ENCODE measurements at places on chromosomes 11 and 22.

DNA sequence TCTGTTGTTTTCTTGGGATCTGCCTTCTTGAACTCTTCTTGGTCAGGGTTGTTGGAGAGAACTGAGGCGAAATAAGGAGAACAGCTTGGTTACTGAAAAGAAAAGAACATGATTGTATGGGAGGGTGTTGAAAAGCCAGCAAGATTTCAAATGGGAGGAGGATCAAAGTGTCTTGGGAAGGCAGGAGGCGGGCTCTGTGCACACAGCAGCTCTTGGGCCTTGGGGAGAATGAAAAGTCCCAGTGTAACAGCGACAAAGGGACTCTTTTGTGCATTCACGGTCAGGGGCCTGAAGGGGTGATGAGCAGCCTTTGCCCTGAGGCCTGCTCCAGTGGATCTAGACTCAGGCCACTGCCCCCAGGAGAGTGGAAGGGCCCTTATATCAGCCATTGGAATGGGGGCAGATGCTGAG lies 135.4 kb downstream of the ADAMTS15 start:
- no peak for DNase-seq

GRCh38 chr11:65928667-65929066 lies 9.4 kb downstream of the DRAP1 start:
- no peak for DNase-seq

GRCh38 chr11:33670250-33671011 lies 30.2 kb downstream of the C11orf91 start:
- no peak for DNase-seq

DNA sequence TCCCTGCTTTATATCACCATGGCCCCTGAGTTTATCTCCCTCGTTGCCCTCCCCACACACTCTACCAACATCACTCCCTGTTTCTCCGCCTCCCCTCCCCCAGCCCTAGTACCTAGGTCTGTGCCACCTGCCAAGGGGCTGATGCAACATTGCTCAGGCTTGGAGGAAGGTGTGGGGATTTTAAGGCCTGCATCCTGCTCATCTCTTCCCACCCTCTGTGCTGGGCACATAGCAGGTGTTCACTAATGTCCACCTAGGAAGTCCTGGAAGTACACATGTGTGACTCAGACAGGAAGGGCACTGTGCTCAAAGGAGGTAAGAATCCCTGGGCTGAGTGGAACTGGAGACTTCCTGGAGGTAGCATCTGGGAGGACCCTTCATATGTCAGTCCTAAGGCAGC lies 37.0 kb downstream of the PDE2A start:
- DNase-seq: no peak

DNA sequence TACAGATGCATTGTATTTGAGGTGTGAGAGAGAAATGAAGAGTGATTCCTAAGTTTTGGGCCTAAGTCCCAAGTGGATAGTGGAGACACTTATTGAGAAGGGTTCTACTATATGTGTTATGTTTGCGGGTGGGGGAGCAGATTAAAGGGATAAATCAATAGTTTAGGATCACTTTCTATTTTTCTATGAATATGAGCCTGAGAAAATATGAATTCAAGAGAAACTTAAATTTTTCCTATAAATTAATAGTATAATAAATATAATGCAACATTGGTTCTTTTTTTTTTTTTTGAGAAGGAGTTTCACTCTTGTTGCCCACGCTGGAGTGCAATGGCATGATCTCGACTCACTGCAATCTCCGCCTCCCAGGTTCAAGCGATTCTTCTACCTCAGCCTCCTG lies 31.3 kb downstream of the AMBRA1 start:
- no peak for DNase-seq

DNA sequence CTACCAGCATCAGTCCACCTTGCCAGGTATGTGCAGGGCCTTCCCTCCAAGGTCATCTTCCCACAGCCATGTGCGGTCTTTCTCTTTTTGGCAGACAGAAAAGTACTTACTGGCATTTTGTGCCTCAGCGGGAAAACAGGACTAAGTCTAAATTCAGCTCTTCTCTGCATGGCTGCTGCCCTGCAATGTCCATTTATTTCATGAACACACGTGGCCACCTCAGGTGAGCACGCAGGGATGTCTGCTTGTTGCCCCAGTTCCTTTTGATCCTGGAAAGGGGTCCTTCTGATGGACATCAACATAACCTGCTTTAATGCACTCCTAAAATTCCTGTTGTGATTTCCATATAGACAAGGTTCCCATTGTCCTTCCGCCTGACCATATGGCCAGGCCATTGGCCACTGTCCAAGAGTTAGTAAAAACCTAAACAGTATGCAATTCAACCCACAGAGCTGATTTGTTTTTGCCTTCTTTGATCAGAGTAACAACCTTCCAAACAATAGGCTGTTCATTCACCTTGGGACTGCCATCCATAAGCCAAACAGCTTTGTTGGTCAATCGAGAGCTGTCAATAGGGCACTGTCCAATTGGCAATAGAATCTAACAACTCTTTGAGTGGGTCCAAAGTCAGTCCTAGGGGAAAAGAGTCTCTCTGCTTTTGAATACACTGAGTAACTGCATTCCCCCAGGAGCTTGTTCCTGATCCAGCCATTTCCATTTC lies 5.9 kb downstream of the TREH start:
- DNase-seq: no peak

GRCh38 chr11:128653801-128654231 lies 40.1 kb upstream of the FLI1 start:
- DNase-seq: no peak

DNA sequence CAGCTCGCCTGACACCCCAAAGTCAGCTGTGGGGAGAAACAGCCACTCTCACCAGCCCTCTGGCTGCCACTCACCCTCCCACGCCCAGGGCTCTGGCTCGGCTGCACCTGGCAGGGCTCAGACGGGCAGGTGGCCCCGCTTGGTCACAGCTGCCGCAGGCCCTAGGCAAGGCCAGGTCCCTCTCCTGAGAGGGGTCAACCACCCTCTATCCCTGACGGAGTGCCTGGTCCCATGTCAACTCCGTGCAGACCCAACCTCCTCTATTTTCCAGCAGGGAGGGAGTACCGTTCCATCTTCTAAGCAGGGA lies 1.9 kb downstream of the MAP4K2 start:
- peak; percentile 39 for DNase-seq

GRCh38 chr11:12827369-12827768 lies 153.1 kb downstream of the TEAD1 start:
- DNase-seq: no peak

GRCh38 chr22:42074846-42075676 lies 1.0 kb downstream of the PHETA2 start:
- no peak for DNase-seq

DNA sequence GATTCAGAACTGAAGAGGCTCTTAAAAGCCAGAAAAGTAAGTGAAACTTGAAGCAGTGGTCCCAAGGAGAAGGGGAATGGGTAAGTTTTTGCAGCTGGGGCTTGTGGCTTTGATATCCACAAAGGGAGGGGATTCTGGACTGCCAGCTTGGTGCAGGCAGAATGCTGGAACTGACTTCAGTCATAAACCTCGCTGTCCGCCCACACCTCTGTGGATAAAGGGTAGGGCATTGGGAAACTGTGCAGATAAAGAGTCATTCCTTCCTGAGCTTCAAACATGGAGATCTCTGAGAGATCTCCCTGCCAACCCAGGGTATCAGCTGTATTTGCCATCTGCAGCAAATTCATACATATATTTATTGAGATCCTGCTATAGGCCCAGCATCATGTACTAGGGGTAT lies 124.3 kb upstream of the OR9Q1 start:
- DNase-seq: no peak

DNA sequence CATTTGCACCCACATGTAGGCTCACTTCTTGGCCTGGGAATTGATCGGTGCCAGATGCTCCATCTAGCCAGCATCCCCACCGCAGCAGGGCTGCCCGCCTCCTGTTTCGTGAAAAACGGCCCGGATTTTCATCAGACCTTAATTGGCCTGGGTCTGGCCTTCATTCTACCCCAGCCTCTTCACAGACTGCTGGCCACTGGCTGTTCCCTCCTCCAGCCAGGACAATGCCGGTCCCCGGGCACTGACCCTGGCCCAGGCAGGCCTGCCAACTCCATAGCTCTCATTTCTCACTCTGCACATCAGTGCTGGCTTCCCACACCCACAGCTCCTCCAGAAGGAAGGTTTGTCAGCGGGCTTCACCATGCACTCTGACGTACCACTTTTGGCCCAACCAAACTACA lies 27.9 kb downstream of the TIMP3 start:
- DNase-seq: no peak

GRCh38 chr22:43861529-43861928 lies 784 bp downstream of the SULT4A1 start:
- no peak for DNase-seq

DNA sequence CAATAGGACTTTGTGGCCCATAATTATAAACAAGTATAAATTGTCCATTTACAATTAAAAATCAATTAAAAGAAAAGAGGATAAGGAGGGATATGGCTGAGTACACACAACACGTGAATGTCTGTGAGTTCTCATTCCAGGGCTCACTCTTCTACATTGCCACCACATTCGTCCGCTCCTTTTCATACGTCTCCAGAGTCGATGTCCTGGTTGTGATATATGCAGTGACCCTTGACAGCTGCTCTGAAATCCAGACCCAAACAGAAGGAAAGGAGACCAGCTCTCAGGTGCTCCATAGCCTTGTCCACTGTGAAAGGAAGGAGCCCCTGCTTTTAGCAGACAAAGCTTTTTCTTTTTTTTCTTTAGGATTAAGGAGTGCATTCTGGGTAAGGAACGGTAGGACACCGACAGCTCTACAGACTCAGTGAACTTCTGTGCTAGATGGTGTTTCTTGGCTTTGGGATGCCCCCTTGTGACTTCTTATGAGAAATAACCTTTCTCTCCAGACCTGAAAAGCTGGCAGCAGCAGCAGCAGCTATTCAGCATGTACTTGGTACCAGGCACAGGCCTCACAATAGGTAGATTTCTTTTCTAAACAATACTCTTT lies 19.7 kb upstream of the DNAJB13 start:
- peak; percentile 57 for DNase-seq

DNA sequence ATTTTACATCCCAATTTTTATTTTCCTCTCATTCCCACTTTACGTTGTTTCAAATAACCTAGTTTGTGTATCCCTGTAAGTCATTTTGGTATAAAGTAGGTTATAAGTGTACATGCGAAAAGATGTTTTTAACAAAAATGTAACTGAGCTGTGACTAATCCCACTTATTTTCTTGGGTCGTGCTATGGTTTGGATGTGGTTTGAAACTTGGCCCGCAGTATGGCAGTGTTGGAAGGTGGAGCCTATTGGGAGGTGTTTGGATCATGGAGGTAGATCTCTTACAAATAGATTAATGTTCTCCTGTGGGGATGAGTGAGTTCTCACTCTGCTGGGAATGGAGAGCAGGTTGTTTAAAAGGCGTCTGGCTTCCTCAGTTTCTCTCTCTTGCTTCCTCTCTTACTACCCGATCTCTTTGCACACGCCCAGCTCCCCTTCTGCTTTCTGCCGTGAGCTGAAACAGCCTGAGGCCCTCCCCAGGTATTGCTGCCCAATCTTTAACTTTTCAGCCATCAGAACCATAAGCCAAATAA lies 7.2 kb downstream of the RPL27A start:
- no peak for DNase-seq

DNA sequence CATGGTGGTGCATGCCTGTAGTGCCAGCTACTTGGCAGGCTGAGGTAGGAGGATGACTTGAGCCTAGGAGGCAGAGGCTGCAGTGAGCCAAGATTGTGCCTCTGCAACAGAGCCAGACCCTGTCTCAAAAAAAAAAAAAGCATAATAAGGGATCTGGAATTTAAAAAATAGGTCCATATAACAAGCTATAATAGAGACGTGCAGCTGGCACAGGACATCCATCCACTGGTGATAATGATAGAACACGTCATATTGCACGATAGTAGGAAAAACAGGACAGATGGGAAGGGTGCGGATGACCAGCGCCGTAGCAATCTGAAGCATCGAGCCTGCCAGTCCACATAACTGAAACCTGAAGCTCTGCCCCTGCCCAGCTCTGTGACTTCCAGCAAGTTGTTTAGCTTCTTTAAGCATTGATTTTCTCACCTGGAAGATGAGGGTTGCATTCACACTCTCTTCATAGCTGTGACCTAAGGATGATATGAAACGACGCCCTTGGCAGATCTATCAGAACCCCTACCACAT lies 60.3 kb upstream of the PRODH start:
- DNase-seq: no peak
